ENCODE measurements at places on chromosomes 6 and 20.

GRCh38 chr6:162226803-162227202 is 500.8 kb downstream of the PRKN start:
- DNase-seq: no peak

- DNase-seq: no peak
Observed at GRCh38 chr6:127080081-127080480, 38.4 kb upstream of the RSPO3 start.

DNA sequence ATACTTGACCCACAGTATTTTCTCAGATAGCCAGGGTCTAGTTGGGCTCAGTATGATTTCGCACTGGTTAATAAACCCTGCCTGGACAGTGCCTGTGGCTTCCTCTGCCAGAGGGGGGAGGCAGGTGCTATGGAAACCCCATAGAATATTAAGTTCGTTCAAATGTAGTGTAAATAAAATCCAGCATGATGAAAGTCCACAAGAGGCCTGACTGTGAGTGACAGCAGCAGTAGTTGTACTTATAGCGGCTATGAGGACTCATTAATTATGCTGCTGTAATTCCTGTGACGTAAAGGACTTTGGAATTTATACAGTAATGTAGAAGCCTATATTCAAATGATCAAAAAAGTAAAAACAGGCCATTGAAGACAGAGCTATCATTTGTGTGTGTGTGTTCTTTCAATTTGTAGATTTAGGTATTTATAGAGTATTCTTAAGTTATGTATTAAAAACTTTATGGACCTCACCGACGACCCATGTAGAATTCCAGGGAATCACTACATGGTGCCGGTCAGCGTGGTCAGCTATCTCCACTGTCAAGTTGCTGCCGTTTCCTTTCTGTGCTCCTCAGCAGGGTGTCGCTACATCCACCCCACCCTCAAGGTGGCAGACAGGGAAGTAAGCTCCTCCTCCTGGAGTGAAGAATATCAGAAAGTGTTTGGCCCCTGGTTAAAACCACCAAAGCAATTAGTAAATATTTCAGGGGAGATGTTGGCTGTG is 10.0 kb downstream of the PYGB start:
- no peak for DNase-seq

DNA sequence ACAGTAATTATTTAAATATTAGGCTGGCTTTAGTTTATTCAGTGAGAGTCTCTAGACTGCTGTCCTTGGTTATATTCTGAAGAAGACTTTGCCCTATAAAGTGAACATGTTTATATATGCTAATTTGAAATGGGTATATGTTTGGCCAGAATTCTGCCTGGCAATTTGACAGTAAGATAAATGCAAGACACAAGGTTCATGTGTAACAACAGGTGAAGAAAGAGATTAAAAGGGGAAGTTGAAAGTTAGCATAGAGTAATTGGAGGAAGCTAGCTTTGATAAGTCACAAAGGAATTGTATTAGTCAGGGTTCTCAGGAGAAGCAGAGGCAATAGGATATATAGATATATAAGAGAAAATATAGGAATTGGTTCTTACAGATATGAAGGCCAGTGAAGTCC is 191.4 kb downstream of the CENPW start:
- no peak for DNase-seq

DNA sequence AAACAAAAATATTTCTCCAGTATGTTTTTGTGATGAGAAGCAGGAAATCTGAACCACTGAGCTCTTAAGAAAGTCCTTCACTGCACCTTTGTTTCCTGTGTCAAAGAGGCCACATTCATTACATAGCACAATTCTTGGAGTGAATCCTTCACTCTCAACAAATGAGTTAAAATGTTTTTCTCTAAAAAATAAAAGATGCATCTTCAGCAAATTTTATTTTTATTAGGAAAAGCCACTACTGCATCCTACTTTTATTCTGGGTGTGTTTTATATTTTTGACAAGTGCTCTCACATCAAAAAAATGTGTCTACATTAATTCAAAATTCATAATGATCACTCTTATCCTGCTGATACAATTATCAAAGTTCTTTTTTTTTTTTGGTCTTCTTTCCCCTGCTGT is 76.3 kb downstream of the PLCB4 start:
- no peak for DNase-seq

- DNase-seq: no peak
Observed at GRCh38 chr6:169665289-169665688, 36.5 kb downstream of the WDR27 start.

GRCh38 chr20:7207186-7207798 is 439.8 kb downstream of the BMP2 start:
- DNase-seq: no peak

DNA sequence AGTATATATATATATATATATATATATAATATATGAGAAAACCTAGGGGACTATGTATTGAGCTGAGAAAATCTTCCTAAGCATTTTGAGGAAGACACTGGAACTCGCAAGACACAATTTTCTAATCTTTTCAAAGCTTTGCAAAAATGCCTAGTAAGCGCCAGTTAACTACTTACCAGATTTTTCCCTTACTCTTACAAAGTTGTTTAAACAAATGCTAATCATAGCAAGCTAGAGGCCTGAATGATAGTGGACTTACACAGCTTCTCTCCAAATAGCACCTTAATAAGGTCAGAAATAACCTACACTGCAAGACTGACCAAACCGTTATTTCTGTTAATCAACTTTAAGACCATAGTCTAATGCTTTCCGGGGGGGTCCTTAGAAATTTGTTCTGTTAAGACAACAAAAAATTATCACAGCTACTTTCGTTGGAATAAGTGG is 56.1 kb upstream of the HFE start:
- DNase-seq: no peak

DNA sequence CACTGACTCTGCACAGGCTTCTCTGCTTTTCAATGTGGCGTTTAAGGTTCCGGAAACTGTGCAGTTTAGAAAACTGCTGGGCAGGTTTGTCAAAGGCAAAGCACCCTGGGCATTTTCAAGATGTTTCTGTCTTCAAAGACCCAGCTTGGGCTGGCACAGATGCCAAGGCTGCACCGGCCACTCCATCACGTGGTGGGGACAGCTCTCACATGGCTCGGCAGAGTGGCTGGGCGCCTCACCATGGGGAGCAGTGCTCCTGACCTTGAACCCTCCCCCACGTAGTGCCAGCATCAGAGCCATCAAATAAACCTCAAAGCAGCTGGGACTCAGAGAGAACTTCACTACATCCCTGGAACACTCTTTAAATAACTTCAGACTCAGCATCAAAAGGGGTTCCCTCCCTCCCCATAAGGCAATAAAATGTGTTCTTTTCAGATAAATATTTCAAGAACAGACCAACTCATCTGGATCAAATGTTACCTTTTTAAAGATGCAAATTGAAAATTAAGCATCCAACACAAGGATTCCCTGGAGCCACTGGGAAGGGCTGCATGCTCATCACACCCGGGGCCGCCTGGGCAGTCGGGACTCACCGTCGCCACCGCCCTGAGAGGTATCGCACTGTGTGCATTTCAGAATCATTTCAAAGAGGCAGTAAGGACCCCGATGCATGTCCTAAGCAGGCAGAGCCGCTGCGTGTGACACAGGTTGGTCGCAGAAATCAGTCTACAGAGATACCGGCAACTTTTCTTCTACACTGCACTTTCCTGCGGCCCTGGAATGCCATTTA is 157.1 kb downstream of the CDH4 start:
- no peak for DNase-seq

- DNase-seq: no peak
Observed at GRCh38 chr6:43779852-43780236, 9.8 kb downstream of the VEGFA start.

- no peak for DNase-seq
Observed at GRCh38 chr6:38004908-38005307, 185.4 kb downstream of the ZFAND3 start.

DNA sequence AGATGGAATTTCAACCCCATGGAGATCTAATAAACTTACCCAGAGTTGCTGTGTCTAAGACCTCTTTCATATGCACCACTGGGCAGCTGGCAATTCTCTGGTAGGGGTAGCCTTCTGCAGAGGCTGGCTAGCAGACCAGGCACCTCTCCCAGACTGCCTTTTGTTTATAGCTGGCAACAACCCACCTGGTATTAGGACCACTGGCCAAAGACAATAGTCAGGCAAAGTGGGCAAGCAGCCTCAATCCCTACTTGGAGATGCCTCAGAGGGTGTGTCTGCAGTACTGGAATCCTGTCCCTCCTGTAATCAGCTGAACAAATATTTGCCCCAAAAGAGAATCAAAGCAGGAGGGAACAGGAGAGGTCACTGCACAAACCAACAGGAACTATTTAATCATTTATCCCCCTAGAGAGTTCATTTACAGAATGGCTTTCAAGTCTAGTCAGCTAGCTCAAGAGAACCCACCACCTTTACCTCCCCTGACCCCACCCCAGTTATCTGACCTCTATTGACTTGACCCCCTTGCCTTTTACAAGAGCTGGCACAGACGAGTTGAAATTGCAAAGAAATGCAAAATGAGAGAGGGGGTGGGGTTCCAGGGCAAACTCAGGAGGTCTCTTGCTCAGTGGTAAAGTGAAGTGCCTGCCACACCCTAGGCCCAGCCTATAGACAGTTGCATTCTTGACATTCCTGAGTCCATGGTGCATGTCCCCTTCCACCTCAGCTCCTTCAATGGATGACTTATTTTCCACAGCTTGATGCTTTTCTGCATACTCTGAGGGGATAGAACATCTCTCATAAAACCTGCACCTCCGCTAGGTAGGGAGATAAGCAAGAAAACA is 2.8 kb downstream of the BCL2L1 start:
- peak; percentile 53 for DNase-seq

DNA sequence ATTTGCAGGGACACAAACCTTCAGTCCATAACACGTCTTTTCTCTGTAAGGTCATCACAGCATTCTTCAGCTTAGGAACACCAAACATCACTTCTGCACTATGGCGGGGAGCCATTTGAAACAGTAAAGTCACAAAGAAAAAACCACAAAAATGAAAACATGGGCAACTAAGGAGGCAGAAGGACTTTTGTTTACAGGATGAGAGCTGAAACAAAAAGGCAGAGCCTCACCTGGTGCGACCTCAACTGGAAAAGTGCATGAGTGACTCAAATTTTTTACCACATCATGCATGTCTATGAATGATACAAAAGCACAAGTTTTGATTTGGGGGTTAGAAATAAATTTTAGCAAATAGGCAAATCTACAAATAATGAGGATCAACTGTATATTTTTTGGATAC is 68.2 kb upstream of the TNFAIP3 start:
- DNase-seq: no peak

GRCh38 chr20:43762911-43763310 is 36.1 kb upstream of the GTSF1L start:
- DNase-seq: no peak

GRCh38 chr6:126724821-126725220 is 384.9 kb downstream of the CENPW start:
- DNase-seq: no peak

- DNase-seq: no peak
Observed at GRCh38 chr6:166629628-166630027, 2.6 kb upstream of the RPS6KA2 start.

DNA sequence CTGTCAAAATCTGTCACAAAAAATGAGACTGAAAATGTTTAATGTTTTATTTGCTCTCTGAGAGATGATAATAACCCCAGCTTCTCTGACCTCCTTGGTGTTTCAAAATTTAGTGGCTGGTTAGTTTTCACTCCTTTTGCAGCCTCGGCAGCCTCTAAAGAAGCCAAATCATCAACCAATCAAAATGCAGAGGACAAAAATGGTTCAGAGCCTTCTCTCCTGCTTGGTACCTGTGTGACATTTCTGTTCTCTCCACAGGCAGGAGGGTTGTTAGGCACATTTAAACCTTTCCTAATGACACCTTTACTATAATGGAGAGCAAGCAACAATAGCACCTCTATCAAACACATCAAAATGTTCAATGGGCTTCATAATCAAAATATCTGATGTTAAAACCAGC is 375.5 kb downstream of the HACE1 start:
- DNase-seq: no peak

GRCh38 chr6:113860181-113860955 is 3.2 kb downstream of the MARCKS start:
- no peak for DNase-seq

DNA sequence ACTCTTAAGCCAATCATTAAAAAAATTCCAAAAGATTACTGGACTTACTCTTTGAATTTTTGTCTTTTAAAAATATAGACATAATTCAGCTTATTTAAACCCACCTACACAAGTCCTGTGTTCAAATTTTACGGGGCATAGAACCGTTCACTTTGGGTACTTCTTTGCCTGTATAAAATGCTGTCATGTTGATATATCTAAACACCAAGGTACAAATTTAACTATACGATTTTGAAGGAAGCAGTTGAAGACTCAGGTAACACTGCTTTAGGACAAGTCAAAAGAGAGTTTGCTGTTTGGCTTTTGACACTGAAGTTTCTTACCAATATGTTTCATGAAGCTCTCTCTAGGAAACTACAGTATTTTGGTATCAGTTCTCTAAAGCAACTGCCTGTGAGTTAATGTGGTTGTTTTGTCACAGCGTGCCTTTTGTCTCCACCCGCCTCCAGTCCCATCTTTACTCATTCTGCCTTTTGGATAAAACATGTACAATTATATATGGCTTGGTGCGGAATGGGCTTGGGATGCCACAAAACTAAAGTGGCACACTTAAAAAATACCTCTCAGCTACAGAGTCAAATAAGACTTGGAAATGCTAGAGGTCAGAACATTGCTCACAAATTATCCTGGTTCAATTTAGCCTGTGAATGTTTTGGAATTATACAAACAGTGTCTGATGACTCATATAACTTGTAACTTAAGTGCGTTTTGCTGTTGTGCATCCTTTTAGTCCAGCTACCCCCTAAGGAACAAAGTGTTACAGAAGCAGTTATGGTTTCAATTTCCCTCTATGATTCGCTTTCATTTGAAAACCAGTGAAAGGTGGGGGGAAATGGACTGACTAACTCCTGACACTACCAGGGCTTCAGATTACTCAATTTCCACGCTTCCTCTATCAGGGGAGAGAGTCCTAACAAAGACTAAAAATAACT is 38.7 kb downstream of the RGS17 start:
- DNase-seq: no peak

- no peak for DNase-seq
Observed at GRCh38 chr6:99318566-99318965, 30.9 kb downstream of the FAXC start.

DNA sequence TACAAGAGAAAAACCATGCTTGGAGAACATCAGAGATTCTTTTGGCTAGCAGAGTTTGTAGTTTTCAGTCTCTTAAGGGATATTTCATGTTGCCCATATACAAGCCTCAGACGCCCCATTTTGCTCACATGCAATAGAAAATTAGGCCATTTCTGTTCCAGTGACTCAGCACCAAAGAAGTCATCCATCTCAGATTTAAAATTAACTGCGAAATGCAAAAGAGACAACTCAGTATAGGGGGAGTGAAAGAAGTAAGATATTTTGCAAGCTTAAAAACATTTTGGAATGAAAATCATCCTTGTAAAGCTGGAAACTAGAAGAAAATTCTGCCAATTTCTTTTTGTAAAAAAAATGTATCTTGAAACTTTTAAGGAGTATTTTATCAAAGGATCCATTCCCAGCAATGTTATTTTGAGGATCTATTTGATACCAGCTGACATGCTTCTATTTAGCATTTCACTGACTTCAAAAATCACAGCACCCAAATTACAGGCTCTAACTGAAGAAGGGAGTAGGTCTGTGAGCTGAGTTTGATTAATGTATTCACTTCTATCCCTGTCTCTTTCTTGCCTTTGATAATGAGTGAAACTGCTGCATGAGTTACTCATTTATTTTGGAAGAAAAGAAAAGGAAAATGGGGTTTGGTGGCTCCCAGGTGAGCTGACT is 223.7 kb upstream of the SULF2 start:
- DNase-seq: no peak

GRCh38 chr20:20489648-20490341 is 121.9 kb downstream of the INSM1 start:
- DNase-seq: no peak

GRCh38 chr6:147508866-147509608 is 547 bp downstream of the SAMD5 start:
- no peak for DNase-seq

Measured in NCI-H446 treated with DMSO at 0.1 percent for 48 hours (cell line).